ENCODE measurements at places on chromosomes 7 and 10.

DNA sequence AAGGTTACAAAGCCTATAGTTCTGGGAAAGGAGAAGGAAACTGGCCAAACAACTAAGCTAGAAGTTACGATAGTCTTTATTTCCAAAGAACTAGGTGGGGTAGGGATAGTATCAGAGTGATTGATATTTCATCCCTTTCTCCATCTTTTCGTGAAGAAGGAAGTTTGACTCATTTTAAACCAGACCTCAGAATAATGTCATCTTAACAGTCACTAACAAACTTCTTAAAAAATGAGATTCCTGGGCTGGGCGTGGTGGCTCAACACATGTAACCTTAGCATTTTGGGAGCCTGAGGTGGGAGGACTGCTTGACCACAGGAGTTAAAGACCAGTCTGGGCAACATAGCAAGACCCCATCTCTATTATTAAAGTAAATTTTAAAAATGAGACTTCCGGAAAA lies 69.4 kb downstream of the ARL4A start:
- no peaks in the 10 kb centered on the region for H3K36me3 ChIP-seq
- peaks cover 5% of the 10 kb centered on the region for H3K4me1 ChIP-seq
- H3K27ac ChIP-seq, result no peak overlapping the region
- no peak overlapping the region for H3K4me3 ChIP-seq

DNA sequence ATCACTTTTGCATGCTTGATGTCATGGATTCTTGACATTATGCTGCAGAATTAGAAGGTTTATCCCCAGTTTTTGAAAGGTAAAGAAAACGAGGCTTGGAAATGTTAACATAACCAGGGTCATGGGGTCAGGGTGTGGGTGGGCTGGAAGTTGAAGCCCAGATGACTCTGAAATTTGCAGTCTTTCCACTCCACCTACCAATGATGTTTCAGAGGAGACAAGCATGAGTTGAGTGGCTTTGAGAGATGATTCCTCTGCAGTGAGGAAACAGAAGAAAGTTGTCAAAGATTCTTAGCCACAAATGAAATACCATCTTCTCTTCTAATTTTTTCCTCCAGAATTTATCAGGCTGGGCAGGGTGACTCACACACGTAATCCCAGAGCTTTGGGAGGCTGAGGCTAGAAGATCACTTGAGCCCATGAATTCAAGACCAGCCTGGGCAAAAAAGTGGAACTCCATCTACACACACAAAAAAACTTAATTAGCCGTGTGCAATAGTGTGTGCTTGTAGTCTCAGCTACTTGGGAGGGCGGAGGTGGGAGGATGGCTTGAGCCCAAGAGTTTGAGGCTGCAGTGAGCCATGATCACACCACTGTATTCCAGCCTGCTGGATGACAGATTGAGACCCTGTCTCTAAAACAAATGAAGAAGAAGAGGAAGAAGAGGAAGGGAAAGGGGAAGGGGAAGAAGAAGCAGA lies 239.1 kb upstream of the AUTS2 start:
- no peaks in the 10 kb centered on the region for H3K36me3 ChIP-seq
- H3K27ac ChIP-seq, result peak overlapping the region; percentile 2
- H3K27me3 ChIP-seq, result no peaks in the 10 kb centered on the region
- no peak for DNase-seq

- H3K4me3 ChIP-seq, result no peak overlapping the region
- no peak overlapping the region for H3K27ac ChIP-seq
- no peaks in the 10 kb centered on the region for H3K36me3 ChIP-seq
These were observed 179.5 kb downstream of the DNAJB6 start for GRCh38 chr7:157516311-157516710.

DNA sequence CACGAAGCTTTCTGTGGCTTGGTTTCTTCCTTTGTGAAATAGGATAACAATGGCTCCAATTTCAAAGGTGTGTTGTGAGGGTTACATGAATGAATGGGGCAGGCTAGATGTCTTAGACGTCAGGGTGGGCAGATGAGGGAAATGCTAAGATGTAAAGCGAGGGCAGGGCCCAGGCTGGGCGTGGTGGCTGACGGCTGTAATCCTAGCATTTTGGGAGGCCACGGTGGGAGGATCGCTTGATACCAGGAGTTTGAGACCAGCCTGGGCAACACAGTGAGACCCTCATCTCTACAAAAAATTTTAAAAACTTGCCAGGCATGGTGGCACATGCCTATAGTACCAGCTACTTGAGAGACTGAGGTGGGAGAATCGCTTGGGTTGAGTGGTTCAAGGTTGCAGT lies 607.7 kb upstream of the FOXK1 start:
- no peaks in the 10 kb centered on the region for H3K36me3 ChIP-seq
- no peak overlapping the region for H3K4me3 ChIP-seq
- DNase-seq, result no peak
- H3K27ac ChIP-seq, result no peak overlapping the region
- H3K4me1 ChIP-seq, result no peaks in the 10 kb centered on the region

- no peak overlapping the region for H3K27ac ChIP-seq
- H3K4me1 ChIP-seq, result no peaks in the 10 kb centered on the region
- H3K36me3 ChIP-seq, result no peaks in the 10 kb centered on the region
- no peak for DNase-seq
- no peaks in the 10 kb centered on the region for H3K27me3 ChIP-seq
These were observed 762.0 kb downstream of the SORCS1 start for GRCh38 chr10:106402458-106402857.

DNA sequence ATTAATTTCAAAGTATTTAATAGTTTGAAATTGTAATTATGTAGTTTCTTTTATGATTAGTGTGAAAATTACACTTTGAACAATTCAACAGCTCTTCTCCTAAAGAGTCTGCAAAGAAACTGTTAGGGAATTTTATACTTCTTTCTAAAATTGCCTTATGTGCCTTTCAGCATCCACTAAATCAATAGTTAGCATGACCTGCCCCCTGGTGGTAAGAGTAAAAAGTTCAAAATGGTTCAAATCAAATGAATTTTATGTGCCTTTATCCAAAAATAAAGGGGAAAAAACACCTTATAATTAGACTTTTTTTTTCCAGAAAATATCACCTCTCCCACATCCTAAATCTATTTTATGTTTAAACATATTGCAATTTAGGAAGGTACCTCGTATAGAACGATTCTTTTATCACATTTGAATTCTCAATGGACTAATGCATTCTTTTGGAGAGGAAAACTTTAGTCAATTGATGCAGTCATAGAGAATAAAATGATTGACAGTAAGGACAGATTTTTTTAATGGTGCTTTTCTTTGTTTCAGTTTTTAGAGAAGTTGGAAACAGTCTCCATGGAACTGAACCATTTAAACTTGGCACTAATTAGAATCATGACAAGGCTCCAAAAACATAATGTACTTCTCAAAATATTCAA lies 163.7 kb downstream of the SEMA3D start:
- no peak overlapping the region for H3K27ac ChIP-seq
- no peak for DNase-seq
- H3K4me1 ChIP-seq, result peaks cover 7% of the 10 kb centered on the region
- H3K4me3 ChIP-seq, result no peak overlapping the region
- H3K36me3 ChIP-seq, result no peaks in the 10 kb centered on the region

DNA sequence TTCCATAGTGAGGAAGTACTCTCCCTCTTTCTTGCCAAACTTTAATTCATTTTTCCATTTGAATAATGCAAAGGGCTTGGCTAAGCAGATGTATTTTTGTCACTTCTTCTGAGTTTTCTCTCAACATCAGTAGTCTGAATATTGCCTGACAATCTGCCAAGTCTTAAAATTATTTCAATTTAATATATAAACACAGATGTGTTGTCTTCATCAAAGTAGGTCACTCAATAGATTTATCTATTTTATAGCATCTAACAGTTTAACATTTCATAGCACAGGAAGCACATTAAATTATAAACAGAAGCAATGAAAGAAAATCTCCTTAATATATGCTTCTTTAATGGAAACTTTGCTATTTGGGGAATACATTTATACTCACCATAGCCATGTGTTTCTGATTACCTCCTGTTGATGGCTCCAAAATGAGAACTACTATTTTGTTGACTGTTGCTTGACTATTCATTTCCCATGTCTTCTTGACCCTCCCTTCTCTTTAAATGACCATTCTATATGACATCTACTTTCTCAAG lies 4.5 kb downstream of the CPED1 start:
- peak overlapping the region; percentile 94 for H3K27ac ChIP-seq
- peak overlapping the region; percentile 74 for H3K4me3 ChIP-seq
- H3K4me1 ChIP-seq, result peaks cover 86% of the 10 kb centered on the region

GRCh38 chr7:110557-111232 lies 81.7 kb upstream of the FAM20C start:
- no peak overlapping the region for H3K27ac ChIP-seq
- no peaks in the 10 kb centered on the region for H3K36me3 ChIP-seq
- H3K4me1 ChIP-seq, result no peaks in the 10 kb centered on the region
- DNase-seq, result no peak
- no peak overlapping the region for H3K4me3 ChIP-seq

DNA sequence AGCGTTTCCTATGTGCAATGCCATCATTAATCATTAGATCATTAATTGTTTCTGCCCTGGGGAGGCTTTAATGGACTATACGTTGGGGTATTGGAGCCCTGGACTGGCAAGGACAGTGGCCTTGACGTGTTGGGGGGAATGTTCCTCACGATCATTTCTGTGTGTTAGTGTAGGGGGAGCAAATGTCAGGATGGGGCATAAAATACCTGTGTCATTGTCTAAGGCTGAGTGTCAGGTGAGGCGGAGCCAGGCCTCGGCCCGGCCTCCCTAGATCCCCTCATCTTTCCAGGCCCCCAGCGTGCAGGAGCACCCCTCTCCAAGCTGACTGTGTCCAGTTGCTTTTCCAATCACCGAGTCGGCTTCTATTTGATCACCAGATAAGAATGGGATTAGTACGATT lies 346.4 kb upstream of the SHH start:
- no peak overlapping the region for H3K27ac ChIP-seq
- H3K4me1 ChIP-seq, result no peaks in the 10 kb centered on the region
- DNase-seq, result no peak
- peaks cover 52% of the 10 kb centered on the region for H3K27me3 ChIP-seq
- H3K4me3 ChIP-seq, result no peak overlapping the region

GRCh38 chr10:128268015-128268722 lies 141.9 kb upstream of the MKI67 start:
- no peak overlapping the region for H3K4me3 ChIP-seq
- DNase-seq, result no peak
- H3K4me1 ChIP-seq, result no peaks in the 10 kb centered on the region
- H3K27ac ChIP-seq, result no peak overlapping the region

DNA sequence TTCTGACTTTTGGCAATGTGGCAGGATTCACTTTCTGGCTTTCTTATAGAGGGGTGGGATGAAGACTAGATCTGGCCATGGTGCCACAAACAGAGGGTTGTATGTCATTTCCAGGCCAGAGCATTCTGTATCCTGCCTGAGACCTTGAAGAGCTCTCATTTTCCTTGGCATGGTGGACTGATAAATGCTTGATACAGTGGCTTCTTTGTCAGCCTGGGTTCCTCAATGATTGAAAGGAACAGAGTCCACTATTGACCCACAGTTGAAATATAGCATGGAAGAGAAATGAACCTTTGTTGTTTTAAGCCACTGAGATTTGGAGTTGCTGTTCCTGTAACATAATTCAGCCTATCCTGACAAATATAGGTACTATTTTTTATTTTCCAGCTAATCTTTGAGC lies 462.7 kb downstream of the SUGCT start:
- H3K27ac ChIP-seq, result no peak overlapping the region
- H3K4me3 ChIP-seq, result no peak overlapping the region
- no peak for DNase-seq
- H3K4me1 ChIP-seq, result no peaks in the 10 kb centered on the region

DNA sequence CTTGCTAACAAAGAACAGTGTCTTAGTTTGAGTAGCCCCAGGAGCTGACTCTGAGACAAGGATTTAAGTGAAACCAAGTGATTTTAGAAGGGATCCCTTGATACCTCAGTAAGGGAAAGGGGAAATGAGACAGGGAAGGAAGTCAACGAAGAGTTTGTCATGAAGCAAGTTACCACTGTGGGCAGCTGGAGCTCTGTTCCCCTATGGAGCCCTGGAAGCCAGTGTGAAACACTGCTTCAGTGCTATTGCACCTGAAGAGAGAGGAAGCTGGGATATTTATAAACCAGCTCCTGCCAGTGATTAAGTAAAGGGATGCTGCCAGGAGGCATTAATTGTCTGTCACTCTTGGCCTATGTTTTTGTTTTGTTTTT lies 58.9 kb upstream of the WAPL start:
- DNase-seq, result no peak
- no peak overlapping the region for H3K4me3 ChIP-seq
- H3K4me1 ChIP-seq, result peaks cover 6% of the 10 kb centered on the region
- no peaks in the 10 kb centered on the region for H3K36me3 ChIP-seq
- H3K27me3 ChIP-seq, result no peaks in the 10 kb centered on the region
- no peak overlapping the region for H3K27ac ChIP-seq

DNA sequence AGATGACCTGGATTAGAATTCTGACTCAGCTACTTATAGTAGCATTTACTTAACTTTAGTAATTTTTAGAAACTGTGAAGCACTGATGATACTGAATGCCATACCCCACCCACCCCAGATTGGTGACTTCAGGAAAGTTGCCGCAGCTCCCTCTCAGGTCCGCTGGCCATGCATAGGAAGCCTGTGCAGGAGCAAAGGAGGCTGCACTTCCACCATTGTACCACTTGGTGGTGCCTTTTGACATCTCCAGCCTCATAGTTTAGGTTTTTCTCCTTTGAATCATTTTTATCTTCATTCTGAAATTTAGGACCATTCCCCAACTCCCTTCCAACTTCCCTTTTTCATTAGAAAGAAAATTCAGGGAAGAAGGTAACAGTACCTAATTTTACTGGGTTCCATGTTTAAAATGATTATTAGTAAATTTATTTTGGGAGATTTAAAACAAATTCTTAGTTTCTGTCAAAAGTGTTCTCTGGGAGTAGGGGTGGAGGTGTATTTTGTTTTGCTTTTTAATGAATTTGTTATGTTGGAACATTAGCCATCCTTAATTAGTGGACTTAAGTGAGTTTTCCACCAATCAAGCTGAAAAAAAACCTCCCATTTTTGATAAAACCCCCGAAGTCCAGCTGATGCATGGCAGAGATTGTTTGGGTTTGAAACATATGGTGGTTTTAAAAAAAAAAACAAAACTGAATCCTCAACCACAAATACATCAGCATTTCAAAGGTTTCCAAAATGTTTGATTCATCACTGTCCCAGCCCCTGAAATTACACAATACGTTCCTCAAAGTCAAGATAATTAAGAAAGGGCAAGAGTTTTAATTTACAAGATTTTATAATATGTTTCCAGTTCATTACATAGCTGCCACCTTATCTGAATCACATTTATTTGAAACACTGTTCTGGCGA lies 109.6 kb downstream of the WNT2 start:
- no peak overlapping the region for H3K4me3 ChIP-seq
- H3K36me3 ChIP-seq, result peaks cover 29% of the 10 kb centered on the region
- DNase-seq, result peak; percentile 24
- H3K27me3 ChIP-seq, result no peaks in the 10 kb centered on the region
- no peak overlapping the region for H3K27ac ChIP-seq
- no peaks in the 10 kb centered on the region for H3K4me1 ChIP-seq

- no peaks in the 10 kb centered on the region for H3K27me3 ChIP-seq
- H3K27ac ChIP-seq, result no peak overlapping the region
- DNase-seq, result peak; percentile 50
- no peak overlapping the region for H3K4me3 ChIP-seq
- peaks cover 13% of the 10 kb centered on the region for H3K4me1 ChIP-seq
These were observed 90.7 kb downstream of the MKI67 start for GRCh38 chr10:128035557-128035973.

GRCh38 chr7:4056552-4057288 lies 625.4 kb upstream of the FOXK1 start:
- H3K27ac ChIP-seq, result no peak overlapping the region
- H3K27me3 ChIP-seq, result peaks cover 10% of the 10 kb centered on the region
- no peak for DNase-seq
- no peaks in the 10 kb centered on the region for H3K4me1 ChIP-seq

GRCh38 chr10:28220811-28221210 lies 82.1 kb downstream of the MPP7 start:
- peaks cover 10% of the 10 kb centered on the region for H3K4me1 ChIP-seq
- no peaks in the 10 kb centered on the region for H3K36me3 ChIP-seq
- H3K27ac ChIP-seq, result no peak overlapping the region
- no peak overlapping the region for H3K4me3 ChIP-seq
- no peaks in the 10 kb centered on the region for H3K27me3 ChIP-seq

Measured in left ventricle myocardium inferior (tissue), 1 donor.